ENCODE measurements at places on chromosomes 7 and 10. TPM values are rescaled to one million over a fixed set of nuclear protein-coding genes. Genes with fewer than 3 reads are reported as not detected.
A peak's percentile ranks its signal among the peaks of the same experiment; 100 is the strongest.

SMKR1 gene
- not detected for total RNA-seq

CALCR gene
- not detected for total RNA-seq

KMT2C gene
- total RNA-seq, result 74.5 TPM

ZNF746 gene
- 26.3 TPM for total RNA-seq

NT5C2 gene
- 43.2 TPM for total RNA-seq

STEAP1 gene
- 5.9 TPM for total RNA-seq

PRF1 gene
- total RNA-seq, result 1.3 TPM

GRCh38 chr7:38052786-38053185, 125.3 kb upstream of the STARD3NL start:
- no peak for DNase-seq

GRCh38 chr7:106986450-106986977, 58.0 kb upstream of the PRKAR2B start:
- DNase-seq, result no peak

DNA sequence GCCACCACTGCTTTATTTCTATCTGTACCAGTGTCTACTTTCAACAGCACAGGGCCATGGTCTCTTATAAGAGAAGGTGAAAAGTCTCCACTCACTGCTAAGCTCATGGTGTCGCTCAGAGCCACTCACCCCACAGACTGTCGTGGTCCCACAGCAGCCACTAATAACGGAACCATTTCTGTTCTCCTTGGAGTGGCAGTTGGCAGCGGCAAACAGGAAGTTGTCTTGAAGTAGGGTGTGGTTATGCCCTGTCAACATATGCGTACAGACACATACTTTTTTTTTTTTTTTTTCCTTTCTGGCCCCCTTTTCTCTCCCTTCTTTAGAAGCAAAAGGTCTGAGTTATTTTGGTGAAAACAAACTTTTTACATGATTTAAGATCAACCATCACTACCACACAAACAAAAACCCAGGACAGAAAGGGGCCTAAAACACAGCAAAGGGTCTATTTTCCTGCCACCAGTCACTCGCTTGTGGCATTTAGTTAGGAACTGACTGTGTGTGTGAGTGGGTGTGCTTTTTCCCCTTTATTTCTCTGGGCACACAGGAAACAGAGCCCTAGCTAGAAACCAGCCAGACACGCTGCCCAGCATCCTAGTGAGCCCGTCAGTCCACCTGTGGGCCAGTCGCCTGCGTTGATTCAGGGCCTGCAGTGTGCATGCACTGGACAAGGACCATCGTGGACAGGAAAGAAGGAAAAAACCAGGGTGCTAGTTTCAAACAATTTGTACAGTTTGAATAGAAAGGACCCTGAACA, 96.7 kb upstream of the EFCAB10 start:
- DNase-seq, result peak; percentile 59

DNA sequence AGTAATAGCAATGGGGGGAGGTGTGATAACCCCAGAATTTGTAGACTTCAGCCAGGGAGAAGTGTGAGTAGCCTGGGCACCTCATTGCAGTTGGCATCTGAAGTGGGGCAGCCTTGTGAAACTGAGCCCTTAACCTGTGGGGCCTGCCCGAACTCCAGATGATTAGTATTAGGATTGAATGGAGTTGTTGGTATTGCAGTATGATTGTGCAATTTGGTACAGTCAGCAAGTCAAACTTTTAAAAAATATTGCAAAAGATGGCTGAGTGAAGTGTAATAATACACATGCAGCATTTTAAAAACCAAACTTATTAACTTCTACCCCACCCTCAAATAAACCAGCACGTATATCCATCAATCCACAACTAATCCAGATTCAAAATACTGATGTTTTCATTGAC, 9.3 kb downstream of the RBM33 start:
- DNase-seq, result no peak

GRCh38 chr7:112898432-112899290, 108.5 kb upstream of the TMEM168 start:
- no peak for DNase-seq

GRCh38 chr7:21256310-21256877, 171.5 kb upstream of the SP4 start:
- no peak for DNase-seq

GRCh38 chr7:125663961-125664360, 734.3 kb upstream of the POT1 start:
- no peak for DNase-seq

- no peak for DNase-seq
Observed at GRCh38 chr7:144782883-144783282, 53.0 kb downstream of the TPK1 start.

DNA sequence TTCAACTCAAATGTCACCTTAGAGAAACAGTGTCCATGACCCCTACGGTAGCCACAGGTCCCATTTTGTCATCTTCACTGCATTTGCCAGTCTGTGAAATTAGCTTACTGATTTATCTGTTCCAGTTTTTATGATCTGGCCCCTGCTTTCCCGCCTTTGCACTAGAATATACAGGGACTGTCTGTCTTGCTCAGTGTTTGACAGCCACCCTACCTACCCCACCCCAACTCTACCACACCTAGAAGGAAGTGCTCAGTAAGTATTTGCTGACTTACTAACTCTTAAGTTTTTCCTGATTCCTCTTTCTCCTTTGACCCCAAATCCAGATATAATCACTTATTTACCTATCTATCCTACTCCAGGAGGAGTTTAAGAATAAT, 49.5 kb downstream of the CREB3L2 start:
- no peak for DNase-seq

DNA sequence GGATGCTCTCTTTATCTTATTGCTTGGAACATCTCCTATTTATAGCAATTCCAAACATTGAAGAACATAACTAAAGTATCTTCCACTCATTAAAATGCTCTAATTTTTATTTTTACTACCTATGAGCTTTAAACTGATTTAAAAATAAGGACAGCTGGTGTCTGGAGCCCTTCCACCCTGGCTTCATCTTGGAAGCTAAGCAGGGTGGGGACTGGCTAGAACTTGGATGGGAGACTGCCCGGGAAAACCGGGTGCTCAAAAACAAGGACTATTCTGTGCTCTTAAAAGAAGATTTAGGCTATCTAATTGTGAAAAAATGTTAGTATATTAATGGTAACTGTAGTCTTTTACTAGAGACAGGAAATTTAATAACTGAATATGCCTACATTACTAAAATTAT, 69.2 kb downstream of the ARMC3 start:
- no peak for DNase-seq

GRCh38 chr10:103019425-103019824, 101.3 kb downstream of the CNNM2 start:
- DNase-seq, result no peak

GRCh38 chr7:42226354-42226941, 10.6 kb downstream of the GLI3 start:
- DNase-seq, result no peak

GRCh38 chr10:68781613-68782574, 45.4 kb upstream of the STOX1 start:
- DNase-seq, result no peak

DNA sequence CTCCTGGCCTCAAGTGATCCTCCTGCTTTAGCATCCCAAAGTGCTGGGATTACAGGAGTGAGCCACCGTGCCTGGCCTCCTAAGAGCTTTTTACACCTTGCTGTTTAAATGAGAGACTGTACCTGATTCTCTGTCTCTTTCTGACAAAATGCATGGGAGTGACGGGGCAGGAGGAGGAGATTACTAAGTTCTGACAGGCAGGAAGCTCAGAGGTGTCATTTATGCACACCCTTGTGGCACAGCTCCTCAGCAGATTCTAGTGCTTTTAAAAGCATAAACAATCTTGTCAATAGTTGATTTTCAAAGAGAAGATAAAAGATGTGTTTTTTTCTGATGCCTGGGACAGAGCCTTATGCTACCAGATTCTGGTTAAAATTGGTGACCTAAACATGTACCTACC, 39.7 kb upstream of the STEAP4 start:
- DNase-seq, result no peak

DNA sequence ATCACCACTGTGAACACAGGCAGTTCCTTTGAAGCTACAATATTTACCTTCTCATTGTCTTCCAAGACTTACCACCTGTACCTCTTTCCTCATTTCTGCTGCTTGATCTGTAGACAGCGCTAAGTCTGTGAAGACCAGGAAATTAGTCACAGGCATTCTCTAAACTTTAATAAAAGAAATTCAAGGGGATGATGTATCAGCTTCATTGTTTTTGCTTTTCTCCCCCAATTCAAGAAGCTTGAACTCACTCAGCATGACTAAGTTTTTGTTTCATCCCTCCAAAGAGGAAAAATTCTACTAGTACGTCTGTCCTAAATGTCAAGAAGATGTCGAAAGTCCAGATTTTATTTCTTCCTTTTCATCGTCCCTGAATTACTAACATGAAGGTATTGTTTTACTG, 75.3 kb upstream of the PPP1R9A start:
- DNase-seq, result no peak

GRCh38 chr10:43440463-43441134, 3.7 kb downstream of the ZNF487 start:
- DNase-seq, result no peak

DNA sequence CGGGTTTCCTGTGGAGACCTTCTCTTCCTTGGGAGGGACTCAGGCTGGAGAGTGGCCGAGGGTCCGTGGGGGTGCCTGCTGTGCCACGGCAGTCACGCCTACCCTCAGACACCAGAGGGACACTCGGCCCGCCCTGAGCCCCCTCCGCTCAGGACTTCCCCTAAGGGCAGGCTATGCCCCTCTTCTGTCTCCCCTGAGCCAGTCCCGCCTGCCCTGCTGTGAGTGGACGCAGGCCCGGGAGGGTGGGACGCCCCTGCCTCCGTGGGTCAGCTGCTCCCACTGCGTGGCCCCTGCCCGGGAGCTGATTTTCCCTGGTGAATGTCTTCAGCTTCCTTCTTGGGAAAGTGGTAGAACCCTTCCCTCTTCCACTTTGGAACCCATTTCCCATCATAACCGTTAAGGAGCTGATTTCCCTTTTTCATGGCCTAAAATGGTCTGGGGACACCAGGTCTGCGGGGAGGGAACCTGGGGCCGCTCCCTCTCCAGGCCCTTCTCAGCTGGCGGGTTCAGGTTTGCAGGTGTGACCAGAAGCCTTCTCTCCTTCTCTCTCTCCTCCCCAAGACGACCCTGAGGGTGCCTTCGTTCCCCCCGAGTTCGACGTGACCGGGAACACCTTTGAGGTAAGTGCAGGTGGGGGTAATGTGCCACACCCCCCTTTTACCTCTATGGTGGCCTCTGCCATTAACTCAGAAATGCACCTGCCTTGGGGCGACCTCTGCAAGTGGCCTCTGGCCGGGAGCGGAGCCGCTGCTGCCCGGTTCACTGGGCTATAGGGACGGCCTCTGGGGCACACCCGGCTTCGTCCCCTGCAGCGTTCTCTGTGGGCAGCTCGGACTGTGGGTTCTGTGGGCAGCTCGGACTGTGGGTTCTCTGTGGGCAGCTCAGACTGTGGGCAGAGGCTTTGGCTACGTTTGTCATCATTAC, 7.9 kb downstream of the KNDC1 start:
- no peak for DNase-seq

- DNase-seq, result no peak
Observed at GRCh38 chr7:26958834-26959233, 94.4 kb upstream of the SKAP2 start.

DNA sequence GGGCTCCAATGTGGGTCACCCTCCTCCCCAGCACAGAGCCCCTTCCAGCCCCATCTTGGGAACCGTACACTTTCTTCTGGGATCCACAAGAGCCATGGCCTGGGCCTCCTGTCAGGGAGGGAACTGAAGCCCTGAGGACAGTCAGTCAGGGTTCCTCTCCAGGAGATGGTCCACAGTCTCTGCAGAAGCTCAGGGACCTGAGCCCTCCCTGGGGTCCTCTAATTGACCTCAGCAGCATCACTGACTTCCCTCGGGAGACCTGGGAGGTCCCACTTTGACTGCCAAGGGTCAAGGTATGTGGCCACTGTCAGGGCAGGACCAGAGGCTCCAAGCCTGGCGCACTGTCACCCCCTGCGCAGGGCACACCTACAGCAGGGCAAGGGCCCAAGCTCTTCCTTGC, 32.3 kb downstream of the NOD1 start:
- DNase-seq, result no peak

DNA sequence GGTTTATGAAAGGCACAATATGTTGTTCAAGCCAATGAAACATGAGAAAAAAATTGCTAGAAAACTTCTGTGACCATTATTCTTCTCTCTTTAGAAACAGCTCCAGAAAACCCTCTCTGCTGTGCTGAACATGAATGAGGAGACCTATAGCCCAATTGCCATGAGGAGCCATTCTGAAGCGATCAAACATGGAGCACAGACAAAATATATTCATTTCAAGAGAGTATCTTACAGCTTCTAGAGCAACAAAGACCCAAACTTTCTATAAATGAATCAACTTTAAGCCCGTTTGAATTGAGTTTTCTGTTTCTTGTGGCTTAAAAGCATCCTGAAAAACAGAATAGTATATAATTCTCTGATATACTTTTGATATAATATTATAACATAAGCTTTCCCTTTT, 83.4 kb upstream of the UCN3 start:
- no peak for DNase-seq
